ENCODE measurements at places on chromosomes 16 and 17.

- DNase-seq: no peak
Observed at GRCh38 chr17:17467720-17468119, 9.1 kb upstream of the MED9 start.

- DNase-seq: no peak
Observed at GRCh38 chr16:51888016-51888415, 658.9 kb downstream of the TOX3 start.

GRCh38 chr16:3909791-3910583, 29.5 kb upstream of the CREBBP start:
- DNase-seq: no peak

GRCh38 chr16:85639529-85640253, 26.6 kb downstream of the GSE1 start:
- DNase-seq: no peak

DNA sequence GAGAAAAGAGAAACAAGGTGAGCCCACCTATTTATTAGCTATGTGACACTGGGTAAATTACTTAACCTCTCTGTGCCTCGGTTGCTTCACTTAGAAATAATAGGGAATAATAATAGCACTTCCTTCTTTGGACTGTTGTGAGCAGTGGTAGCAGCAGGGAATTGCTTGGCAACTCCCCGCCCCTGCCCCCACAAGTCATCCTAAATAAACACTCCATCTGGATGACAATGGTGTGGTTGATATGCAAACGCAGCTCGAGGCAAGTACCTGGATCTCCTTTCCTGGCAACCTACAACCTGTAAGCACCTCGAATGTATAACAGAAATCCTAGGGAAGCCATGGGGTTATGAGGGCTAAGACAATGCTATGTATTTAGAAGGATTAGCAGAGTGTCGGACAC, 9.1 kb downstream of the TEKT3 start:
- no peak for DNase-seq

DNA sequence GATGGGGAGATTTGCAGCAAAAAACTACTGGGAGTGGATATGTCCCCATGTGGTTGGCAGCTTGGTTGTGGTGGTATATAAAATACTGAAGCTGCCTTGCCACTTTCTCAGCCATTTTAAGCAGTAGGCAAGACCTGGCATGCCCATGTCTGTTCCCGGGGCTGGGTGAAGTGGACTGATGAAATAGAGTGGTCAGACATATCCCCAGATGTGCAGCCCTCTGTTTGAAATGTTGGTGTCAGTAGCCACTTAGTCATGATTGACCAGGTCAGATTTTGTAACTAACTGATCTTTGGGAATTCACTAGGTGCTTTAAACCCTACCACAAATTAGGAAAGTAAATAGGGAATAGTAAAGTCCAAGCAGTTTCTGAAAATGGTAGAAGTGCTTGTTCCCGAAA, 151.6 kb downstream of the PHKB start:
- DNase-seq: no peak

GRCh38 chr16:79980650-79981521, 380.3 kb upstream of the MAF start:
- no peak for DNase-seq

GRCh38 chr17:81260641-81261040, 21.5 kb downstream of the NDUFAF8 start:
- DNase-seq: no peak

- no peak for DNase-seq
Observed at GRCh38 chr17:35337364-35337763, 36.1 kb downstream of the SLFN11 start.

- no peak for DNase-seq
Observed at GRCh38 chr16:81367821-81368220, 53.1 kb downstream of the GAN start.

- no peak for DNase-seq
Observed at GRCh38 chr17:33517746-33518145, 224.7 kb upstream of the ASIC2 start.

GRCh38 chr17:46194393-46195216, 1.4 kb upstream of the KANSL1 start:
- DNase-seq: no peak

- DNase-seq: peak; percentile 29
Observed at GRCh38 chr17:29565643-29566472, 979 bp downstream of the ABHD15 start.

GRCh38 chr17:28053725-28054124, 11.2 kb downstream of the NLK start:
- no peak for DNase-seq

- no peak for DNase-seq
Observed at GRCh38 chr17:62611292-62611691, 16.2 kb upstream of the MRC2 start.

DNA sequence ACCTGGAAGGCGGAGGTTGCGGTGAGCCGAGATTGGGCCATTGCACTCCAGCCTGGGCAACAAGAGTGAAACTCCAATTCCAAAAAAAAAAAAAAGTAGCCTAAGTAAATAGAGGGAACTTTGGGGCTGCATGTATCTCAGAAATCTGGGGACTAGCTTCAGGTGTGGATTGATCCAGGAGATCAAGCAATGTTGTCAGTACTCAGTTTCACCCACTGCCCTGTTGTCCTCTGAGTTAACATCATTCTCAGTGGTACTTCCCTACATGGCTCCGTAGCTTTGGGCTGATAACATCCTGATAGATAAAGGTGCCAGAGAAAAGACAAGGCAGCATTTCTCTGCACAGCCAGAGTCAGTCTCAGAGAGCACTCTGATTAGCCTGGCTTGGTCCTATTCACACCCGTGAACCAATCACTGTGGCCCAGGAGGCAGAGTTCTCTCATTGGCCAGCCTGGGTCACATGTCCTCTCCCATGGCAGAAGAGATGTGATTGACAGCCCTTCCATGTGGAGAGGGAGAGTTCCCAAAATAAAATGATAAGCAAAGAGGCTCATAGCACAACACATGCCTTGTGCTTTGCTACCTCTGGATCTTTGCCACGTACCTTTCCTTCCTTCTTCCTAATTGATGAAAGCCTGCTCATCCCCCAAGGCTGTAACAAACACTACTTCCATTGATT, 99.6 kb downstream of the ABCC1 start:
- DNase-seq: no peak

GRCh38 chr17:38572669-38573365, 32.9 kb downstream of the SRCIN1 start:
- DNase-seq: no peak

- no peak for DNase-seq
Observed at GRCh38 chr16:11079652-11080187, 135.4 kb downstream of the CLEC16A start.

GRCh38 chr17:74466111-74466827, at the start of gene CD300A:
Gene CD300A (plus strand): TSS chr17:74466634. CDS start chr17:74466704, 70 bp downstream.
- no peak for DNase-seq

- DNase-seq: no peak
Observed at GRCh38 chr16:65754820-65755691, 611.4 kb upstream of the CDH5 start.

- DNase-seq: no peak
Observed at GRCh38 chr17:61040666-61041065, 359.0 kb upstream of the TBX2 start.

- DNase-seq: peak; percentile 44
Observed at GRCh38 chr16:610513-611381, 20.0 kb upstream of the WFIKKN1 start.

GRCh38 chr17:51830451-51830850, 328.1 kb downstream of the CA10 start:
- DNase-seq: no peak

DNA sequence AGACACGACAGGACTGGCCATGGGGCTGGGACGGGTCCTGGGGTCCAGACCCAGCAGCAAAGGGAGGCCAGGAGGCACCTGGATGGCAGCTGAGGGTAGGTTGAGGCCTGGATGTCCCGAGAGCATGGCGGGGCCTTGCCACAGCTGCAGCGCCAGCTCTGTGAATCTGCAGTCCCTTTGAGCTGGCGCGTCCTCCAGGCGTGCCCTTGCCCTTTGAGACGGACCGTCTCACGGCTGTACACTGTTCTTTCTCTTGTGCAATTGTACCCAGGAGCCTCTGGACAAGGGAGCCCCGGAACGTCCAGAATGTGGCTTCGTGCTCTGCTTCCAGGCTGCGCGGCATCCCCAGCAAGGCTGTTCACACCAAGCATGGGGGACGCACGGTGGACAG, 69.5 kb upstream of the CIBAR2 start:
- DNase-seq: no peak

GRCh38 chr17:63573634-63574033, 23.4 kb downstream of the DCAF7 start:
- no peak for DNase-seq

DNA sequence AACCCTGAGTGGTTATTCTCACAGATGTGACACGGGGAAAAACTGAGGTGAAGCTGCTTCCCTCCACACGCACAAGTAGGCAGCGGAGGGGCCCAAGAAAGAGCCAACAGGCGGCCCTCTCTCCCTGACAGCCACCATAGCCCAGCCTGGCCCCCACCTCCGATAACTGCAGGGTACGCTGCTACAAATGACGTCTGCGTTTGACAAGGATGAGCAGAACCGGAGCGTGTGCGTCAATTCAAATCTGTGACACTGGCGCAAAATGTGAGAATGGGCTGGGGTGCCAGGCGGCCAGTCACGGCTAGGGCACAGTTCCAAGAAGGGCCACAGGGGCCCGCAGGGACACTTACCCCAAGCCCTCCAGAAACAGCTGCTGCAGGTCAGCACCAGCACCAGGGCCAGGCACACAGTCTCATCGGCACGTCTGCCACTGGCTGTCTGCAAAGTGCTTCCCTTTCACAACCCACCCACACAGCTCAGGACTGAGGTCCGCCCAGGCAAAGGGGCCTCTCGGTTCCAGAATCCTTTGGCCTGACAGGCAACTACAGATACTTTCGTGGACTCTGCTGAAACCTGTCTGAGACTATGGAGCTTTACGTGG, 14.4 kb downstream of the AXIN1 start:
- DNase-seq: no peak

- DNase-seq: no peak
Observed at GRCh38 chr17:18261146-18261515, 669 bp downstream of the MIEF2 start.

Measured in activated T-helper 9 cell treated with anti-CD3 and anti-CD28 coated beads, Interleukin-2, amount 50 U/mL, for 16 hours (primary cell).